ENCODE measurements at places on chromosomes 6 and 20.

GRCh38 chr20:17390655-17391054 is 140.5 kb downstream of the BFSP1 start:
- no peak for ATAC-seq

GRCh38 chr20:52031563-52032303 is 159.8 kb downstream of the ZFP64 start:
- ATAC-seq: no peak

DNA sequence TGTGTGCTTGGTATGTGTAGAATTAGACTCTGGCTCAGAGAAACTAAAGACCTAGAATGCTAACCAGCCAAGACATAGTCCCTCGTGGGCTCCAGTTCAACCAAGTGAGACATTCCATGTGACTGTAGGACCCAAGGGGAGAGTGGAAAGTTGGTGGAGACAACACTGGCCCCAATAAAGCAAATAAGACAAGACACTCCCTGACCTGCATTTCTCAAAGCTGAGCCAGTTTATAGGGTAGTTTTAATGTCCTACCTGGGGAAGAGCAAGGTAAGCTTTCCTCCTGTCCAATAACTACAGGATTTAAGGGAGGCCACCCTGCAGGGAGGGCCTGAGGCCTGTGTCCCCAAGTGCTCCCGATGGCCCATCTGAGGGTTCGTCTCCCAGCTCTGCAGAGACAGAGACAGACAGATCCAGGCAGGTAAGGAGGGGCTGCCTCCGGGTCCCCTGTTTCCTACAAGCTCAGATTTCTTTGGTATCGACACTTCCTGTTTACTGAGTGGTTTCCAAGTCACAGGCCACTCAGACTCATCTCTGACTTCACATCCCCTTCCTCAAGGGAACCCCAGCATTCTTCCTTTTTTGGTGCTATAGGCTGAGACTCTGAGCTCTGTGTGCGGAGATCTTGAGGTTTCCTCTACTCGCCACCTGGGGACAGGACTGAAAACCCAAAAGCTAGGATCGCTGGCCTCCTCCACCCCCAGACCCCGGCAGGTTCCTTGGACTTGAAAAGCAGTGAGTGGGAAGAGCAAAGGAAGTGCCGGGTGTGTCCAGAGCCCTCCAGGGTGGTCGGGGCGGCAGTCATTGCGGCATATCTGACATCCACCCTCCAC is 92.4 kb downstream of the PRND start:
- ATAC-seq: peak; percentile 62

DNA sequence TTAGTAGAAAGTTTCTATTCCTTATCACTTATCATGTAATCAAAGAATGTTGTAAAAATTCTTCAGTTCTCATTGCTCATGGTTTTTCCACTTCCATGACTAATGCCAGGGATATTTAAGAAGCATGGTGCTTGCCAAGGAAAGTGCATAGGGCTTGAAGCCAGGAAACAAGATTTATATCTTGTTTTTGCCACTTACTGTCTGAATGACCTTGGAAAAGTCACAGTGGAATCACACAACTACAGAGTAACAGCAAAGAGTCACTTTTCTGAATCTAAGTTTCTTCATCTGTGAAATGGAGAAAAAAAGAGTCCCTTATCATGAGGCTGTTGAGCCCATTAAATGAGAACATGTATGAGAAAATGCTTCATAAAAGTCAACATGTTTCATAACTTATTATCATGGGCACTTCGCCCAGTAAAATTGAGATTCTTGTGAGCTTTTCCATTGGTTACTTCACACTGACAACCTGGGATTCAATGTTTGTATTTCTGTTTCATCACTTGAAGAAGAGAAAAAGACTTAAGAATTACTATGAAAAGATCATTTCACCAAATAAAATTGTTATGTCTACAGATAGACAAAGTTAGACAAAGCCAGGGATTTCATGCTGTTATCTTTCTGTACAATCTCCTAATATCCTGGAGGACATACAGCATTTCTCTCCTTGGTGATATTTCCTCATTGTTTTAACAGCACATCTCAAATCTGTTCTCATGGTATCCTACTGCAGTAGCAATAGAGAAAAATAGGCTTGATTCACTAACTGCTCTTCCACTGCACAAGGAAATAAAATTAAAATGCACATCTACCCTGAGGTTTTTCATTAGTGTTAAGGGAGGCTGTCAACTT is 7.6 kb upstream of the BMP5 start:
- no peak for ATAC-seq

- peak; percentile 13 for ATAC-seq
These were observed 694.9 kb downstream of the PRKN start for GRCh38 chr6:162032620-162033019.

DNA sequence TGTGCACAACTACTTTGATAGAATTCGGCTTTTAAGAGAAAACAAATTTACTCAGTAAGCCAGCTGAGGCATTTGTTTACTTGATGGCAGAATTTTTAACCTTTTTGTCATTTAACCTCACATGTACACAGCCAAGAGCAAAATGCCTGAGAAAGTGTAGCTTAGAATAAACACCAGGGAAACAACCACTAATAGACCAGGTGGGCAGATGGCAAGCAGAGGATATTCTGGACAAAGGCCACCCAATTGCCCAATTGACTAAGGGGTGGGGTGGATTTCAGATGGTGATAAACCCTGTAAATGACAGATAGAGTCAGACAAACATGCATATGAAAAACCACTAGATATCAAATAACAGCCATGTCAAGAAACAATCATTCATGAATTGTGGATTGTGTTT is 190.7 kb upstream of the FBXL4 start:
- no peak for ATAC-seq

- no peak for ATAC-seq
These were observed 38.5 kb downstream of the PANK2 start for GRCh38 chr20:3927486-3928291.

- no peak for ATAC-seq
These were observed 211.4 kb downstream of the ESR1 start for GRCh38 chr6:152018876-152019275.

- ATAC-seq: no peak
These were observed 703.6 kb upstream of the SLC35B3 start for GRCh38 chr6:9138936-9139335.

DNA sequence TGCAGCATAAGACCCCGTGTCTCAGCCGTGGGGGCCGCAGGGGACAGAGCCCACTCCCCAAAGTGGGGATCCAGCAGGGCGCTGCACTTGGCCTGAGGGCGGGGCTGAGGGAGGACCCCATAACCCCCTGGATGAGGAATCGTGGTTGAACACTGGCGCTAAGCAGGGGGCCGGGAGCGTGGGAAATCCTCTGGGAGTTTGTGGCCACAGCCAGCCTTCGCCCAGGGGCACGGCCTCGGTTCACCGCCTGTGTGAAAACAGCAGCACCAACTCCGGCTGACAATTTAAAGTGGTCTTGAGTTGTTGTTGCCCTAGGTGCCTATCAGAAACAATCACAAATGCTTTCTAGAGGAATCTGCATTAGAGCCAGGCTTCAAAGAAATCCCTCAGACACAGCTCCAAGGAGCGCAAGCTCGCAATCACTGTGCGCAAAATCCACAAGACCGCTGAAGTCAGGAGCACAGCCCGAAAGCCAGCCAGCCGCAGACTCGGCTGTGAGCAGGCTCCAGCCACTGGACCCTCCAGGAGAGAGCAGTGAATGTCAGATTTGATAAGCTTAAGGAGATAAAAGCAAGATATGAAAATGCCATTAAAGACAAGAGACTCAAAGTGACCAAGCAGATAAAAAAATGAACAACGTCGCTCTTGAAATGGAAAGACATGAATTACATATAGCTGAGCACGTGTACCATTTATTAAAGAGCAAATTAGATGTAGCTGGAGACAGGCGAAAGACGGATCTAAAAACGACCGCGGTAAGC is 10.9 kb upstream of the RPS6KA2 start:
- ATAC-seq: no peak
